ENCODE measurements at places on chromosomes 3 and 15. TPM values are rescaled to one million over a fixed set of nuclear protein-coding genes. Genes with fewer than 3 reads are reported as not detected.

ROPN1 gene
- not detected for total RNA-seq

TICRR gene
- total RNA-seq, result 5.1 TPM

EBLN2 gene
- 0.04 TPM for total RNA-seq

ITGB5 gene
- total RNA-seq, result 223 TPM

SERPINI2 gene
- 0.12 TPM for total RNA-seq

SLC12A1 gene
- not detected for total RNA-seq

PP2D1 gene
- total RNA-seq, result not detected

GOLGA8S gene
- total RNA-seq, result not detected

CAMK2N2 gene
- total RNA-seq, result 1.6 TPM

GADL1 gene
- not detected for total RNA-seq

CA12 gene
- 24.2 TPM for total RNA-seq

ATG3 gene
- 74.9 TPM for total RNA-seq

GRK7 gene
- not detected for total RNA-seq

TRPM1 gene
- not detected for total RNA-seq
